ENCODE measurements at places on chromosomes 3 and 15.
A peak's percentile ranks its signal among the peaks of the same experiment; 100 is the strongest.

DNA sequence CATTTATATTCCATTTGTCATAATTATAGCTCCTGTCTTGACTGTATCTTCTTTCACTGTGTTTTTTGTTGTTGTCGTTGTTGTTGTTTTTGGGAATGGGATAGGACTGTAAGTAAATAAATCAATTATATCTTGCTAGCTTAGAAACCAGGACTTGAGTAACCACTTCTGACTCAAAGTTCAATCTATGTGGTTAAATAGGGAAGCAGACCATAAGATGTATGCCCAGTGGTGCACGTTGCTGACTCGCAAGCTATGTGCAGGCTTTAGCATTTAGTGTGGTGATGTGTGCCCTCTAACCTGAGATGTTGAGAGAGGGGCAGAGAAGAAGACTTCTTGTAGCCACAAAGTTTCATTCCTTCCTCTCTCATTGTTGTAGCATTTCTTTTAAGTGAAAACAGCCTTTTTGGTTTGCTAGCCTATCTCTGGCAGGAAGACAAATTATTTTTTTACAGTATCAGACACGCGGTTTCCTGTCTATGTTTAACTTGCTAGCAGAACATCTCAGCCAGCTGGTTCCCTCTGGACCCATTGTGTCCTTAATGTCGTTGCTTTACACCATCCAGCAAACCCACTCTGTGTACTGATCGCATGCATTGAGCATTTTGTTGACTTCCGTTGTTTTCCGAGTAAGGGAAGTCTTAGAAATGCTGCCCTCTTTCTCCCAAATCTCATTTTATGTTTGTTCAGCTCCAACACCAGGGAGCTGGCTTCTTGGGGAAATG lies 52.1 kb downstream of the TGFBR2 start:
- peak; percentile 73 for DNase-seq

DNA sequence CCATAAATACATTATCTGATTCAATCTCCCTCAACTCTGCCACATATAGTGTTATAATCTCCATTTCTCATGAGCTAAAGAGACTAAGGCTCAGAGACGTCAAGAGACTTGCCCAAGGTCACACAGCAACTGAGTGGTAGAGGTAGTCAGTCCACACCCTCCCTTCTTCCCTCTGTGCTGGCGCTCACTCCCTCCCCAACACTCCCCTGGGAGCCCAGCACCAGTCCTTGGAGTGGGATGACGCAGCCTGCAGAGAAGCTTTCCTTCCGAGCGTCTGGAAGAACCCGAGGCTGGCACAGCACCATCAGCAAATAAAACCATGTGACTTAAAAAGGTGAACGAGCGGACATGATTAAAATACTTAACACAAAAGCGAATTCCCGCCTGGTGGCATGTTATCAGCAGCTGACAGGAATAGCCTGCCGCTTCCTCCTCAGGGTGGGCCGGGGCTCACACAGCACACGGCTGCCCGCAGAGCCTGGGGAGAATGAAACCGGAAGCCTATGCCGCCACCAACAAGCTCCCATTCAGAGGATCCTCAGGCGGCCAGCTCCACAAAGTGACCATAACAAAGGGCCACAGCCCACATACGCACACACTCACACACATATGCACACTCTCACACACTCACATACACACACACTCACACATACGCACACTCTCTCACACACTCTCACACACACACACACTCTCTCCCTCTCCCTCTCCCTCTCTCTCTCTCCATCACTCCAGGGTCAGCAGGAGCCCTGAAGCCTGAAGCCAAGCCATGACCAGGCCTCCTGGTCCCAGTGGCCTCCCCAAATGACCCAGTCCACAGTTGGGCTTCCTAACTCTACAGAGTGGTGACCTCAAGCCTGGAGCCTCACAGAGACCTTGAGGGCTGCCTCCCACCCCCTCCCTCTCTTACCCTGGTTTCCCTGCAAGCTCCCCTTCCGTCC lies 120.5 kb downstream of the XXYLT1 start:
- peak; percentile 64 for DNase-seq

DNA sequence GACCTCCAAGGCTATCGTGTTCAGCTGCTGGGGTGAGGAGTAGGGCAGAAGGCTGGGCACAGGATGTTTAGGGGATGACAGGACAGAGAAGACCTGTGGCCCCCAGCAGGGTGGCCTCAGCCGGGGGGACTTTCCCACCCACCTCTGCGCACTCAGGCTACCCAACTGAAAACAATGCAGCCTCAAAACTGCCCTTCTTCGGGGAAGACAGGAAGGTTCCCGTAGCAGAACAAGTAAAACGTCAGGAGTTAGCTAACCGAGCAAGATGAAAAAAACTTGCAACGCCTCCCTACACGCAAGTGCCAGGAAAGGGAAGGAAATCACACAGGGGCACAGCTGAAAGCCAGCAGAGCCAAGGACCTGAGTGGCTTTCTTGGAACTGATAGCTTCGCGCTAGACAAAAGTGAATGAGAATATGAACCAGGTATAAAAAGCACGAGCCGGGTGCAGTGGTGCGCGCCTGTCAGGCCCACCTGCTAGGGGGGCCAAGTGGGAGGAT lies 38.4 kb upstream of the FURIN start:
- DNase-seq, result peak; percentile 24

DNA sequence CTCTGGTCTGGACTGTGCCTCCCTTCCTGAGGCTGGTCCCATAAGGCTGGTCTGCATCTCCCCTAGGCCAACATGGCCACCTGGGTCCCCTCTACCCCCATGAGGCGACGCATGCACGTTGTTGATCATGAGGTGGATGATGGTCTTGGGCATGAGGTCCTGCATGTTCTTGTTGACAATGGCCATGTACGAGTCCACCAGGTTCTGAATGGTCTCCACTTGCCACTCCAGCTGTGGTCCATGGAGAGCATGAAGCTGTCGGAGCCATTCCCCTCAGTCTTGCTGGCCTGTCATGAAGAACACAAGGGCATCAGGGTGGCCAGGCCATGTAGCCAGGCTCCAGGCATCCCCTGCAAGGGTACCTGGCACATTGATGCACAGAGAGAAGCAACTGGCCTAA lies 27.1 kb upstream of the CSPG4 start:
- DNase-seq, result no peak

DNA sequence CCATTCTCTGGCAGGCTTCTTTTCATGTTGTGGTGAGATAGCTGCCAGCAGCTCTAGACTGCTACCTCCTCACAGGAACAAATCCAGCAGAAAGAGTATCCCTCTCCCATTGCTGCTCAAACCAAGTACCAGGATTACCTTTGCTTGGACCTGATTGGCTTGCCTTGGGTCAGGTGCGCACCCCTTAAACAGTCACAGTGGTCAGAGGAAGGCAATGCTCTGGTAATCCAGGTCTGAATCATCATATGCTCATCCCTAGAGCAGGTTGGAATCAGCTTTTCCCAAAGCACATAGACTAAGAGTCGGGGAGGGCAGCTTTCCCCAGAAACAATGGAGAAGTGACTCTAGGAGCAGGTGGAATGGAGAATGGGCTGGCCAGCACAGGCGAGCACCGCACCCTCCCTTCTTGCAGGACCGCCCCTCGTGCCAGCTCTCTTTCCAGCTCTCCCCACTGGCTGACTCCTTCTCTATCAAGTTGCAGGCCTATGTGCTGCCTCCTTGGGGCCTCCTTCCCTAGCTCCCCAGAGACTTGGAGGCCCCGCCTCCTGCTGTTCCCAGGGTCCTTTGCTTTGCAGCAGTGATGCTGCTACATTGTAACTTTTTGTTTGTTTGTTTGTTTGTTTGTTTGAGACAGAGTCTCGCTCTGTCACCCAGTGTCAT lies 29.9 kb upstream of the ADPGK start:
- no peak for DNase-seq

- peak; percentile 88 for DNase-seq
Observed at GRCh38 chr15:43799209-43799944, 643 bp downstream of the SERINC4 start.

DNA sequence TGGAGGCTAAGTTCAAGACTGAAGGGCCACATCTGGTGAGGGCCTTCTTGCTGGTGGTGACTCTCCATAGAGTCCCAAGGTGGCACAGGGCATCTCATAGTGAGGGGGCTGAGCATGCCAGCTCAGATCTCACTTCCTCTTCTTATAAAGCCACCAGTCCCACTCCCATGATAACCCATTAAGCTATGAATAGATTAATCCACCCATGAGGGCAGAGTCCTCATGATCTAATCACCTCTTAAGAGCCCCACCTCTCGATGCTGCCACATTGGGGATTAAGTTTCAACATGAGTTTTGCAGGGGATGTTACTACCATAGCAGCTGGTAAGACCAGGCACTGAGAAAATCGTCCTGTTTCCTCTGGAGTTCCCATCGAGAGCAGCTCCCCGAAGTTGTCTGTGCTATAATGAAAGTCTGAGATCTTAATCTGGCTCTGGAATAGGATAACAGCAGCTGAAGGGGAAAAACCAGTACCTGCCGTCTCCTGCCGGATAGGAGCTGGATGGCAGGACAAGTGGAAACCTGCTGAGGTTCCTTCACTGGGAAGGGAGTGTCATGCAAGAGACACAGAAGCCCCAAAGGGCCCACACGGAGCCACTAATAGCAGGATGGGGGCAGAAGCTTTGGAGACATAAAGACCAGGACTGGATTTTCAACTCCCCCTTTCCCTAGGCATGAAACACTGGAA lies 79.5 kb upstream of the EPHB3 start:
- no peak for DNase-seq

GRCh38 chr3:129399895-129400357 lies 28.5 kb downstream of the EFCAB12 start:
- no peak for DNase-seq

DNA sequence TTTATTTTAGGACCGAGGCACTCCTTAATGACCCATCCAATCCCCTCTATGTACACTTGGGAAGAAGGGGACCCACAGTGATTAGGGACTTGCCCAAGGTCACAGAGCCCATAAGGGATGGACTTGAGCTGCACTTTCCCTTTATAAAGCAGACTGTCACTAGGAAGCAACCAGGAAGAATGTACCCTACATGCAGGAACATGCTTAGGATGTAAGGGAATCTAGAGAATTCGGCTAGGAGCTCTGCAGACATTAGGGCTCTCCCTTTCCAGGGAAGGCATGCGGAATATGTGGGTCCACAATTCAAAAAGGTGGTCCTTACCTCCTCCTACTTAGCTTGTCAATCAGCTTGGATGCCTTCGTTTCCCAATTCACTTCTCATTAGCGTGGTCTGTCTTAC lies 78.7 kb downstream of the TMEM266 start:
- DNase-seq, result no peak

- no peak for DNase-seq
Observed at GRCh38 chr3:102332934-102333333, 101.9 kb upstream of the ZPLD1 start.

DNA sequence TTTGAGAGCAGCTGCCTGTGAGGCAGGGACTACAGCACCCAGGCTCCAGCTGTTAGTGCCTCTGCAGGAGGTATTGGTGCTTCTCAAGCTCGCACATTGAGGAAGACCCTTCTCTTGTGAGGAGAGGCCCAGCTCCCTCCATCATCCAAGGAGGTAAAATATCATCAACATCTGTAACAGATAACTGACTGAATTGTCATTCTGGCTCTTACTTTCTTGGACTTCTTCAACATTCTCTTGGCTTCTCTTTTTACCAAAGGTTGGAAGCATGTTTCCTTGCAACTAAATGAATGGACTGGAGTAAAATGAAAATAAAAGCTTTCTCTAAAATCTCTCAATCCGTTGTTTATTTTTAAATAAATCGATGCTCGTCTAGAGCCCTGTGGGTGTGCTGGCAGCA lies 53.1 kb upstream of the PXYLP1 start:
- DNase-seq, result no peak

- no peak for DNase-seq
Observed at GRCh38 chr3:184737641-184738505, 26.0 kb upstream of the MAGEF1 start.

DNA sequence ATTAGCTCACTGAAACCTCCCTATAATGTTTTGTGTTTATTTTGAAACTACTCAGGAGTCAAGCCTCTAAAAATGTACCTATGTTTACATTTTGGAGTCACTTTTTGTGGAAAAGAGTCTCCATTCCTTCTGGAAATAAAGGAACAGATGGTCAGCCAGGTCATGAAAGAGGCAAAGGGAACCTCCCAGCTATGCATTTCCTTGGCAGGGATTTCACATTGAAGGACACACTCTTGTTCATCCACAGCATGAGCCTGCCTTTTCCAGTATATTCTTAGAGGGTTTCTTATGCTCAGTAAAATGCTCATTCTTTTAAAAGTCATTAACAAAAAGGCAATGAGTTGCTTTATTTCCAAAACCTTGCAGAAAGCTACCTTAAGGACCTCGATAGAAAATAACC lies 20.8 kb downstream of the STAC start:
- no peak for DNase-seq

DNA sequence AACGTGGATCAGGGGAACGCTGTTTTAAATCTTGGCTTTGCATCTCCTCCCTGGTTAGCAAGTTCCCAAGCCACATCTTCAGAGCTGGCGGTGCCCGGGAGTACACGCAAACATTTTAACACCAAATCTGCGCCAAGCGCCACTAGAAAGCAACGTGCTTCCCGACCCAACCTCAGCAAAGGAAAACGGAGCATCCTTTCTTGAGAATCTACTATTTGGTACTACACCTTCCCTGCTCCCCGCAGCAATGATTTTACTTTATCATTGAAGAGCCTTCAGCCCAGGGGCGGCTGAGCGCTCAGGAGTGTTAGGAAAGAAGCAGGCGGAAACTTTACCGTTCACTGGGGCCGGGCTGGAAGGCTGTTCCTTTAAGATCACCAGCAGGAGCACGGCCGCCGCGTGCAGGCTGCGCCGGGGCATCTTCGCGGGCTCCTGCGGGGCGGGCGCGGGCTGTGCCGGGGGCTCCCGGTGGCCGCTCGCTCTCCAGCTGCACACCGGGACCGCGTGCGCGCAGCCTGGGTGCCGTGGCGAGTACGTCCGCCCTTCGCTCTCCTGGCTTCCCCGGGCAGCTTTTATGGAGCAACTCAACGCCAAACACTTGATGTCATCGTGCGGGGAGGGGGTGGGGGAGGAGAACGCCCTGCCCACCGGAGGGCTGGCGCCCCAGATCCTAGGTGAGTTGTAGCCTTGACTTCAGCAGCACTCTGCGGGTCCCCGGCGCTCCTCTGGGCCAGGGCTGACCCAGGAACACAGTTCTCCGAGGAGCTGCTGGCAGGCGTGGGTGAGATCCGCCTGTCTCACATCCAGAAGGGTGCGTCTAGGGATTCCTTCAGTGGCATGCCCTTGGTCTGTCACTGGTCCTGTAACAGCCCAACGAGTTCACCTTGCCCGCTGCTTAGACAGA lies at the start of gene CA12:
CA12 (minus strand) TSS at position 546 of the 904 bp plus-strand sequence; CDS start at position 420, 126 bp downstream.
- DNase-seq, result no peak

- no peak for DNase-seq
Observed at GRCh38 chr15:70469182-70469581, 294.2 kb downstream of the UACA start.

DNA sequence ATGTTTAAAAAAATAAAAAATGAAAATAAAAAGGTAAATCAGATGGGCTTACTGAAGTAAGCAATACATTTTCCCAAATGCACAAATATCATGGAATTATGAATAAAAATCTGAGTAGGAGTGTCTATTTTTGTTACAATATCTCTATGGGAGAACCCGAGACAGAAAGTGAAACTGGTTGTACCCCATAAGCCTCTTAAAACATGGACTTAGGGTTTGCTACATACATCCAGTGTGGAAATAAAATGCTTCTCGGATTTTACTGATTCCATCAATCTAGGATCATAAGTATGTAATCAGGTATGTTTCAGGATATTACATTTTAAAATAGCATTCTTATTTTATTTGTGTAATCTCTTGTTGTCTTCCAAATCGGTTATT lies 177.8 kb upstream of the CDIN1 start:
- DNase-seq, result no peak

- no peak for DNase-seq
Observed at GRCh38 chr3:66348704-66349103, 127.9 kb downstream of the SLC25A26 start.
